ENCODE measurements at places on chromosomes 2 and 18.

DNA sequence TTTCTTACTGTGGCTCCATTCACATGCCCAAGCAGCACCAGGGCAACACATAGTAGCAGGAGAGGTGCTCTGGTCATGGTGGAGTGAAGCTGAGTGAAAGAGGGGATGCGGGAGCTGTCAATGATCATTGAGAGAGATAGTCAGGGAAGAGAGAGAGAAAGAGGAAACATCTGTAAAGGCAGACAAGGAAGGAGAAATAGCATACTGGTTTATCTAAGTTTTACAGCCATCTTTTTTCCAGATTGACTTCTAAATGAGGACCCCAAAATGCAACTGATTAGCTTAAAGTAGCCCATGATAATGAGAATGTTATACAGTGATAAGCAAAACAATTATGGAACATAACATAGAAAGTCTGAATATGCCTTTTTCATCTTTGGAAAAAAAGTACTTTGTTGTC, at the start of gene C2orf66:
C2orf66 (minus strand) TSS at position 96 of the 400 bp plus-strand sequence; CDS start at position 77, 19 bp downstream.
- peak; percentile 60 for DNase-seq

- DNase-seq: no peak
These were observed 404.4 kb downstream of the TRIB2 start for GRCh38 chr2:13121096-13121495.

DNA sequence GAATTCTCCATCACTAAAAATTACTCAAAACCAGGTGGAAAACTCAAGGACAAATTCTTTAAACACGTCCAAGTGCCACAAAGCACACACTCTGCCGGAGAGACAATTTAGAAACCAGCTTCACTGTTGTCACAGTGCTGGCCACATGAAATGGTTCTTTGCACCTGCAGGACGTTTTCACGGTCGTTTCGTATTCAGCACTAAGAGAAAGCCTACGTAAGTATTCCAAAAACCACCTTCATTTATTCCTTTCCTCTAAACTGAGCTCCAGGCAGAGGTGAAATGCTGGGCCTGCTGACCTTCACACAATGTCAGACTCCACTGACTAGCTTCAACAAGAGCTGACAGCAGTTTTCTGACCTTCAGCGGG, 680 bp downstream of the ATP5F1A start:
- peak; percentile 34 for DNase-seq

DNA sequence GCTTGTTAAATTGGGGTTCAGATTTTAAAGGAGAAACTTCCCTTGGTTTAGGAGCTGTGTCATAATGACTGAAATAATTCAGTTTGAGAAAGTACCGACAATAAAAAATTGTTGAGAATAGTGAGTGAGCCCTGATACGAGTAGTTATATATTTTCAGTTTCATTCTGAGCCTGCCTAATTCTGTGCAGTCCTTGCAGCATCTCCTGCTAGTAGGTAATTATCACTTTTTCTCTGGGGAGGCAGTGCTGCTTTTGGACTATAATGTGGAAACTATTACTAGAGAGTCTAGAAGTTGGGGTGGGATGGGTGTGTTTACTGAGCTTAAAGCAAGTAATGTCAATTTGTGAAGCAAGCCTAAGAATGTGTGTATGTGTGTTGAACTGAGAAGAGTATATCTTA, 21.7 kb downstream of the ZNF638 start:
- DNase-seq: no peak

GRCh38 chr2:212596688-212597087, 58.1 kb upstream of the ERBB4 start:
- DNase-seq: no peak

GRCh38 chr2:110886826-110887573, 154.6 kb downstream of the ACOXL start:
- DNase-seq: no peak

DNA sequence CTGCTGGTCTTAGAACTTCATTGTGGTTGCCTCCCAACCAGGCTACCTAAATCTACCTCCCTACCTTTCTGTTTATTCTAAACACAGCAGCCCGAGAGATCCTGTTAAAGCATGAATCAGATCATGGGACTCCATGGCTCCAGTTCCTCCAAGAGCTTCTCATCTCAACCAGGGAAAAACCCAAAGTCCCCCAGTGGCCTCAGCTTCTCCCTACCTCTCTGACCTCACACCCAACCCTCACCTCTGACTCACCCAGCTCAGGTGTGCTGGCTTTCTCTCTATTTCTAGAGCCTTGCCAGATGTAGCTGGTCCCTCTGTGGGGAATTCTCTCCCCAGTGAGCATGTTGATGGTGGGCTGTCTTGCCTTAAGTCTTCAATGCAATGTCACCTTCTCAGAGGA, 93.8 kb upstream of the COPS8 start:
- no peak for DNase-seq

- DNase-seq: no peak
These were observed 39.5 kb downstream of the TMEM247 start for GRCh38 chr2:46518861-46519260.

DNA sequence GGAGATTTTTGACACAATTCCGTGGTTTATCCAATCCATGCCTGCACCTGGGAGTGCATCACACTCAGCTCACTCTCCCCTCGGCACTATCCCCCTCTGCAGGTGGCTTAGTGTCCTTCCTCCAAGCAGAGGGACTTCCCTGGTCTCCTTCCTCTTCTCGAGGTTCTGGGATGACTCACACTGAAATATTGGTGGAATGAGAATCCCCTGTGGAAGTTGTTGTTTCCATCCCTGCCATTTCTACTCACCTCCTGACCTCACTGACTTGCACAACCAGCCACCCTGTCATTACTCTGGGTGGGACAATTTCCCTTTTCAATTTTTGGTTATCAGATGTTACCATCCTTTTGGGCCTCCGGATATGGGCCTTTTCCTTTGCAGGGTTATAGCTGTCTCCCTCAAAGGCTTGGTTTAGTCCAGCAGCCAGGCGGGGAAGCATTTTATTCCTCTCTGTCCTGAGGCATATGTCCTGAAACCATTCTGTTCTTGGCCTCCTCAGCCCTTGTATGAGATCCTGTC, 59.9 kb downstream of the PTPRM start:
- DNase-seq: peak; percentile 9

- no peak for DNase-seq
These were observed 19.1 kb upstream of the NARS1 start for GRCh38 chr18:57640749-57641148.

DNA sequence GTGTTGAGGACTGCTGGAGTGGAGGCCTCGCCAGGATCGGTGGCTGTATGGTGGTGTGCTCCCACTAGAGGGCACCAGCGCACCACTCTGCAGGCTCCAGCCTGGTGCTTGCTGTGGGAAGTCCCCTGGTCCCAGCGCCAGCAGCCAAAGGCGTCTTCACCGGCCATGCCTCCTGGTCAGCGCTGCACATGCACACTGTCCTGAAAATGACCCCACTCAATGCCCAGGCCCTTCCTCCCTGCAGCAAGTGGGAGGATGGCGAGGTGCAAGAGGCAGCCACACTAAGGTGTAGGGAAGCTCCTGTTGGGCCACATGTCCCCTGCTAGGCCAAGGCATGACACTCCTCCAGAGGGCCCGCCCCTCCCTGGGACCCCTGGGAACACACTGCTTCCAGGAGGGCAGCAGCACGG, 136.5 kb downstream of the CTIF start:
- peak; percentile 81 for DNase-seq

GRCh38 chr2:99818842-99819241, 323.5 kb downstream of the AFF3 start:
- peak; percentile 46 for DNase-seq

DNA sequence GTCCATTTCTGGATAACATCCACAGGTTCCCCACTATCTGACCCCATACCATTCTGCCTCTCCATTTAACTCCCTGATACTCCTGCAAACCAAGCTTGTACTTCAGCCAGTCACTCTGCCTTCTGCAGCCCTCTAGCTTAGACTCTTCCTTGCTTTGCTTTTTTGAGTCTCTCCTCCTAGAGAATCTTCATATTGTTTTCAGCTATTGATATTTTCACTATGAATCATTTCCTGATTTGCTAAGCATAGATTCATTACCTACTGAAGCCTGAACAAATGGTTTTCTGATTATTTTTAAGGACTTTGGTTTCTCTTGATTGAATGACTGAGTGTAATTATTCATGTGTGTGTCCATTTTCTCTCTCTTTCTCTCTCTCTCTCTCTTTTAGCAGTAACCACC, 2102.3 kb upstream of the CELF4 start:
- DNase-seq: no peak

DNA sequence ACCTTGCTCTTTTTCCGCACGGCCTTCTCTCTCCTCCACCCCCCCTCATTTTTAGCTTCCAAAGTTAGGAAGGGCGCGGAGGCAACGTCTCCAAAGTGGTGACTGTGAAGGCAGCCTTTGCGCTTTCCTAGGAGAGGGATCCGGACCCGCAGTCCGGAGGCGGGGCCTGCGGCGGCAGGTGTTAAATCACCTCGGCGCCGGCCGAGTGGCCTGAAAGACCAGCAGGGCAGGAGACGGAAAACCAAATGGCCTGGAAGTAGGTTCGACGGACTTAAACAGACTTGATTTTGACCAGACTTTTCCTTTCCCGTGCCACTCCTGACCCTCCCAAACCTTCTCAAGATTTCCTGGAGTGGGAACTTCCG, 615 bp downstream of the GORASP2 start:
- peak; percentile 23 for DNase-seq

- DNase-seq: no peak
These were observed 9.4 kb downstream of the CYP26B1 start for GRCh38 chr2:72138011-72138881.

GRCh38 chr2:16940214-16940613, 274.6 kb upstream of the CYRIA start:
- no peak for DNase-seq

GRCh38 chr2:52776571-52776970, 991.0 kb upstream of the CHAC2 start:
- no peak for DNase-seq

DNA sequence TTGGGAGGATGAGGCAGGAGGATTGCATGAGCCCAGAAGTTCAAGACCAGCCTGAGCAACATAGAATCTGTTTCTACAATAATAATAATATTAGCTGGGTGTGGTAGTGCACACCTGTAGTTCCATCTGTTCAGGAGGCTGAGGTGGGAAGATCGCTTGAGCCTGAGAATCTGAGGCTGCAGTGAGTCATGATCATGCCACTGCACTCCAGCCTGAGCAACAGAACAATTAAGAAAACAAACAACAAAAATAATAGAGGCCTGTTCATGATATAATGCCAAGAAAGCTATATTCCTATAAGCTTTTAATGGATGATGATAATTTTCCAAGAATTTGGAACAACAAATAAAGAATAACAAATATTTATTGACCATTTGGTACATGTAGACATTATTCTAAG, 6.9 kb upstream of the CCBE1 start:
- DNase-seq: no peak

- DNase-seq: no peak
These were observed 118.4 kb downstream of the TSN start for GRCh38 chr2:121873864-121874263.

GRCh38 chr18:28729321-28729720, 552.4 kb upstream of the CDH2 start:
- DNase-seq: no peak

DNA sequence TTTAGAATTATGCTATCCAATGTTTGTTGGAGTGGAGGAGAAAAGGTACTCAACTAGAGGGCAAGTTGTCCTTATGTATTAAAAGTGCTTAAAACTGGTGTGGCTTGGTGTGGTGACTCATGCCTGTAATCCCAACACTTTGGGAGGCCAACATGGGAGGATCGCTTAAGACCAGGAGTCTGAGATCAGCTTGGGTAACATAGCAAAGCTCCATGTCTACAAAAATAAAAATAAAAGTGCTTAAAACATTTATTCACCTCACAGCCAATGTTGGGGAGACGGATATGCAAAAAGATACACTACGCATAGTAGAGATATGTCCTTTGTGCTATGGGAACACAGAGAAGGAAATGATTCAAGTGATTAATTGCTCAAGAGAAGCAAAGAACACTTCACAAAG, 19.3 kb upstream of the TNFAIP6 start:
- DNase-seq: no peak

- no peak for DNase-seq
These were observed 113.0 kb downstream of the ATP9B start for GRCh38 chr18:79182047-79182713.

- no peak for DNase-seq
These were observed 319.3 kb downstream of the PTPRM start for GRCh38 chr18:7886436-7886835.

- DNase-seq: no peak
These were observed 36.3 kb downstream of the YWHAQ start for GRCh38 chr2:9594366-9595054.

GRCh38 chr18:9025091-9025838, 77.2 kb upstream of the NDUFV2 start:
- DNase-seq: no peak

DNA sequence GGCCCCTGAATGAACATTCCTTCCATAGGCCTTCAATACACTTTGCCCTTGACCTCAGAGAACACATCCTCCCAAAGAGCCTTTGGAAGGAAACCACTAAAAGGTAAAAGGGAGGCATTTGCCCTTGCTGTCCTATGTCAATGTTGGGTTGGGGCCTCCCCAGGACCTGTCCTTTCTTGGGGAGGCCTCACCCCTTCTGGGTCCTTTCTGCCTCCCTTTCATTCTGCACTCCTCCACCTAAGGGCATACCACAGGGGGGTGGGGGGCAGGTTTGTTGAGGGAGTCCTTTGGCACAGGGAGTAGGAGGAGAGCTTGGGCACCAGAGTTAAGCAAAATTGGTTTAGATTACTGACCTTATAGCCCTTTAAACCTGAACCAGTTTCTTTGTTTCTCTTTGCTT, 32.5 kb upstream of the ATP6V1B1 start:
- no peak for DNase-seq

DNA sequence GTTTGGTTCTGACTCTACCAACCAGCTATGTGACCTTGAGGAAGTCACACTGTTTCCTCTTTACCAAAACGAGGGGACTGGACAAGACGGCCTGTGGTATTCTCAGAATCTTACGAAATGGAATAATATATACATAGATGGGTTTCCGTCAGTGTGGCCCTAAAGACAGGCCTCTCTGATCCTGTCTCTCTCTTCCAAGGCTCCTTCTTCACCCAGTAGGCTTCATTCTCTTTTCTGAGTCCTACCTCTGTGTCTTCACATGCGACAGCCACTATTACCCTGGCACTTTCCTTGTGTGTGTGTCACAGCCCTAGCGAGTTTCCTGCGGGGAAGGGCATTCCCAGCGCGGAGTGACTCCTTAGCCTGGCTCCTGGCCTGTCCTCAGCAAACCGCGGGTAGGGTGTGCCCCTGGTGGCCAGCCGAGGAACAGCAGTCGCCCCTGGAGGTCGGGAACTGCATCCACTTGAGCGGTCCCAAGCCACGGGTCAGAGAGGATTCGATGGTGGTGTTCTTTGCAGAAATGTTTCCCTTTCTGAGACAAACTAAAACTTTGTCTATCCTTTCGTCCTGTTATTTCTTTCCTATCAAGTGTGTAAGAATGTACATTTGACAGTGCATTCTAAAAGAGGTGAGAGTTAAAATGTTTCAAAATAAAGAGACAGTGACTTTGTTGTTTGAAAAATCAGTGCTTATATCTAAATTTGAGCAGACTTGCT, 63.3 kb downstream of the RAB31 start:
- peak; percentile 65 for DNase-seq

- DNase-seq: no peak
These were observed 227.0 kb upstream of the SMAD7 start for GRCh38 chr18:49177812-49178211.

GRCh38 chr2:29235411-29235810, 120.2 kb downstream of the CLIP4 start:
- DNase-seq: no peak

GRCh38 chr2:10035053-10035422, 8.3 kb upstream of the KLF11 start:
- no peak for DNase-seq

GRCh38 chr2:179139506-179139905, 89.6 kb upstream of the CCDC141 start:
- DNase-seq: no peak

Data from common myeloid progenitor, CD34-positive (primary cell).